ENCODE measurements at places on chromosomes 13 and 19.
A peak's percentile ranks its signal among the peaks of the same experiment; 100 is the strongest.

GRCh38 chr19:4310247-4311121 lies 6.1 kb downstream of the FSD1 start:
- DNase-seq, result no peak

- DNase-seq, result no peak
These were observed at the start of gene DMKN for GRCh38 chr19:35513628-35514281. DMKN (minus strand) TSS chr19:35513649; CDS start chr19:35513475, 174 bp downstream.

- no peak for DNase-seq
These were observed 65.9 kb upstream of the ZNF599 start for GRCh38 chr19:34838753-34839431.

- no peak for DNase-seq
These were observed 49.5 kb upstream of the PABPC3 start for GRCh38 chr13:25046274-25046984.

GRCh38 chr13:102176846-102177245 lies 225.0 kb downstream of the FGF14 start:
- no peak for DNase-seq

- no peak for DNase-seq
These were observed 29.0 kb downstream of the CCDC8 start for GRCh38 chr19:46384396-46384795.

- DNase-seq, result no peak
These were observed 723.2 kb downstream of the UQCRFS1 start for GRCh38 chr19:28489776-28490175.

- DNase-seq, result no peak
These were observed 57.3 kb downstream of the MBD3L2B start for GRCh38 chr19:6963937-6964336.

GRCh38 chr13:22077764-22078163 lies 406.9 kb downstream of the FGF9 start:
- no peak for DNase-seq

- DNase-seq, result no peak
These were observed 459.4 kb downstream of the FOXO1 start for GRCh38 chr13:40207001-40207478.

GRCh38 chr19:54172471-54173358 lies at the start of gene TMC4:
TMC4 (minus strand) TSS chr19:54173160; CDS start chr19:54173117, 43 bp downstream.
- no peak for DNase-seq

GRCh38 chr19:50311723-50312635 lies 17.2 kb downstream of the KCNC3 start:
- DNase-seq, result peak; percentile 48

DNA sequence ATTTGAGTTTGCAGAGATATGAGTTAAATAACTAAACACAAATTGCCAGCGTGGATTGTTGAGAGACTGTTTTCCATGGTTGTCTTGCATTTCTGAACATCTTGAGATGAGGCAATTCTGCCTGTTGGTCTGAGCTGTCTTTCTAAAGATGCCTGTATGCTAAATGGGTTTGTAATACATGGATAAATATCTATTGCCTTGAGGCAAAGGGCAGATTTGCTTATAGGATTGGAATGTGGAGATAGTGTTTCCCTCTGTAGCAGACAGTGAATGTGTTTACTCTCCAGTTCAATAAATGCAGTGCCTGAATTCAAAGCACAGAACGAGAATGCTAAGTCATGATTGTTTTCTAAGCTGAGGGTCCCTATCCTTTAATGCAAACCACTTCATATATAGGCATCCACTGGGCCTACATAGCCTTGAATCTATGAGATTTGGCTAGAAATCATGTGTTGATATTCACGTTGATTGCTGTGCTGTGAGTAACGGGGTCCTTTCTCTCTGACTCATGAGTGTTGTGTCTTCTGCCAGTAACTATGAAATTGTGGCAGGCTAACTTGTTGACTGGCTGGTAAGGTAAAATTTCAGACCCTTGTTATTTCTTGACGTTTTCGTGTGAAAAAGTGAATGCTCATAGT lies 2554.8 kb downstream of the PCDH9 start:
- DNase-seq, result no peak

GRCh38 chr13:23159760-23160637 lies 20.8 kb upstream of the SGCG start:
- DNase-seq, result no peak

GRCh38 chr13:21833921-21834320 lies 163.0 kb downstream of the FGF9 start:
- DNase-seq, result no peak

DNA sequence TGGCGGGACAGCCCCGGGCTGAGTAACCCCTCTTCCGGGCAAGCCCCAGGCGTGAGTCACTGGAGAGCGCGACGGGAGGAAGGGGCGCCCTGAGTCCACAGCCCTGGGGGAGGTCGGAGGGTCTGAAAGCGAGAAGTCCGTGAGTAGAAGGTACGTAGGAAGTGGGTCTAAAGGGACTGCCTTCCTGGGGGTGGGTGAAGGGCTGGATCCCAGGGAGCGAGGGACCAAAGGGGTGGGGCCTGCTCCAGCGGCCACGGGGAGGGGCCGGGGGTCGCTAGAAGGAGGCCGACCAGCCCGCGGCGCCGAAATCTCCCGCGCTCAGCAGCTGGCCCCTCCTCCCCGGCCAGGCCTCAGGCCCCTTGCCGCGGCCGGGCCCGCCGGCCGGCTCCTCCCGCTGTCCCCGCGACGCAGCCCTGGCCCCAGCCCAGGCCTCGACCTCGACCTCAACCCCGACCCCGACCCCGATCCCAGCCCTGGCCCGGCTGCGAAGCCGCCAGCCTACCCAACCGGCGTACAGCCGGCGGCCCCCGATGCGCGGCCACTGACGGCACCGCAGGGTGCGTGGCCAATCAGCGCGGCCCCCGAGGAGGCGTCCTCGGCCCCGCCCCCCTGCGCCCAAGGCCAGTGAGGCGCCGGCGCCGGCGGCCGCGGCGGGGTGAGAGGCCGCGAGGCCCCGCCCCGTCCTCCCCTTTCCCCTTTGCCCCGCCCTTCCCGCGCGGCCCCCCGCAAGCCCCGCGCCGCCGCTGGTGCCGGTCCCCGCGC lies 22.6 kb downstream of the IPO5 start:
- DNase-seq, result peak; percentile 90

DNA sequence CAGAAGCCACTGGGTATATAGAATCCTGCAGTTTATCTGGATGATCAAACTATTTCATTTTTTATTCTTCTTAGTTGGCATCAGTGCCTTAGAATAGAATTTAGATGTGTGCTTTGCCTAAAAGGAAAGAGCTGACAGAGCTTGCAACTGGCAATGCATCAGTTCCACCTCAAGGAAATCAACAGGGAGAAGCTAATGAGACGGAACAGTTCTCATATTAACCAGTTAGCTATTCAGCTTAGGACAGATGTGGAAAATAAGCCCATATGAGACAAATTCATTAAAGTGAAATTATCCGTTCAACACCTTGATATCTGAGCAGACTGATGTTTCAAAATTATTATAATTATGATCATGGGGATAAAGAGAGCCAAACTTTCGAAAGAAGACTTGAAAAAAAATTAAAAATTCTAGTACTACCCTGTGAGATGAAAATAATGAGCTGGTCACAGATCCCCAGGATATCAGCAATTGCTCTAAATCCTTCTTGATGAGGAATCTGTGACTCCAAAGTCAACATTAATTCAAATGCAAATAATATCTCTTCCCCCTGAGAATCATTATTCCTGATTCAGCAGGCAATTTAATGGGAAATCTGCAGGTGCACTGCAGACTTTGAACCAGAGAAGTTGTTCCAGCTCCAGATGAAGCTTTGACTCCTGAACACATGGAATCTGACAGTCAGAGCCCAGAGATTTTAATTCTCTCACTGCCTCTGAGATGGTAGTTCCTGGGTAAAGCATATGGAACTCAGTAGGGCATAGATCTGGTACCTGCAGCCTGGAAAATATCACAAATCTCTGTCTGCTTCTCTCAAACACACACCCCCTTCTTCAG lies 486.8 kb downstream of the FOXO1 start:
- DNase-seq, result no peak

- peak; percentile 5 for DNase-seq
These were observed 26.0 kb upstream of the ZNF331 start for GRCh38 chr19:53511933-53512374.

- no peak for DNase-seq
These were observed 191.6 kb downstream of the SHISA2 start for GRCh38 chr13:25860265-25860664.

DNA sequence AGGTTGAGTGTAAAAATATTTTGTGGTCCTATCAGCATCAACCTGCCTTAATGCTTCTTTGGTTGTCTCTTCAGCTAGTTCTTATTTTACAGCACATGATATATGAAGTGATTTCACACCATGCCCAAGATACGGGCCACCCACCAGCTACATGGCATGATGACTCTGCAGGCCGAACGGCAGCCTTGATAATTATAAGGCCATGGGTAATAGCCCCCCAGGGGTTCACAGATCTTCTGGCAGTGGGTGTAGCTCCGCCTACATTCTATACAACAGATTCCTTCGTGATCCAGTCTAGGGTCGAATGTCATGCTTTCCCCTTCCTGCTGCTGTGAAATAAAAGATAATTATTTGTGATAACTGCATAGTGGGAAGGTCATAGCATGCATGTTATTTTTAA lies 36.1 kb downstream of the CNMD start:
- DNase-seq, result no peak

- DNase-seq, result no peak
These were observed 2.3 kb downstream of the NOVA2 start for GRCh38 chr19:45971260-45971902.

DNA sequence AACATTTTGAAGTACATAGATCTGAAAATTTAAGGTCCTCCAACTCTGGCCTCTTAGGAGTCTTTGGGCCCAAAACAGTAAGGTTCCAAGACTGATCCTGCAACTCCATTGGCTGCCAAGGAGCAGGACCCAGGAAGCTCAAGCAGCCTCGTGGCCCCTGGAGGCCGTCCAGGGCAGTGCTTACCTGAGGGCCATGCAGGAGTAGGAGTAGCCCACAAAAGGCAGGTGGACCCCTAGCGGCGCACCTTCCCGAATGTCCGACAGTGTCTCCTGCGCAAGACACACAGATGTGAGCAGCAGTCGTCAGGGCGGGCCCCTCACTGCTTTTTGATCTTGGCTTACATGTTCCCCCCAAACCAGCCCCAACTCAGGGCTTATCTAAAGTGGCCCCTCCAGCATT lies 5.7 kb upstream of the SIX5 start:
- no peak for DNase-seq

All from SHP77 (cell line).